ENCODE measurements at places on chromosomes 6 and 20.

GRCh38 chr6:56038764-56039163 is 163.4 kb upstream of the BMP5 start:
- DNase-seq: no peak

GRCh38 chr6:50889935-50890334 is 71.3 kb downstream of the TFAP2B start:
- no peak for DNase-seq

GRCh38 chr6:20943040-20943627 is 408.9 kb downstream of the CDKAL1 start:
- no peak for DNase-seq

DNA sequence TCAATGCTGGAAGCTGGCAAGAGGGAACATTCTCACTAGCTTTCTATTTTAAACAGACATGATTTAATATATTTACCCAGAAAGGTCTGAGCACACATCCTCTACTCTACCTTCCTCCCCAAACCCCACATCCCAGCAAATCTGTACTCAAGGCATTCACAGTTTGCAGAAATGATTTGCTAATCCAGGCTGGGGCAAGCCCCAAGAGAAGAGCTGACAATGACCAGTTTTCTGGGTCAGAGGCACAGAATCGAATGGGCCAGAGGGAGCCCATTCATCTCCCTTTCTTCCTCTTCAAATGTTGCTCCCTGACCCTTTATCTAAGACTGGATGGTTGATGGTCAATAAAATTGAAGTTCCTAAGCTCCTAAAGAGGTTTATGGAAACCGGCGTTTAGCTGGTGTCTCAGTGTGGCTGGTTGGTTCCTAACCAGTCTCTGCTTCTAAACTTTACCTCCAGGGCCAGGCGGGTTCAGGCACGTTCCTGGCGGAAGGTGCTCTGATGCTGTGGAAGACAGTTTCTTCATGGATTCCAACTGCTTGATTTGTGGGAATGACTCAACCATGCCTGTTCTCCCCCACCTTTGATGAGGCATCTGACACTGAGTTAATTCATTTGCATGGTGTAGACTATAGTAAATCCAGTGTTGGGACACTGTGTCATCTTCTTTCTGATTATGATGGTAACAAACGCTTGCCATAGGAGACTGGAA is 96.4 kb upstream of the IYD start:
- DNase-seq: no peak

DNA sequence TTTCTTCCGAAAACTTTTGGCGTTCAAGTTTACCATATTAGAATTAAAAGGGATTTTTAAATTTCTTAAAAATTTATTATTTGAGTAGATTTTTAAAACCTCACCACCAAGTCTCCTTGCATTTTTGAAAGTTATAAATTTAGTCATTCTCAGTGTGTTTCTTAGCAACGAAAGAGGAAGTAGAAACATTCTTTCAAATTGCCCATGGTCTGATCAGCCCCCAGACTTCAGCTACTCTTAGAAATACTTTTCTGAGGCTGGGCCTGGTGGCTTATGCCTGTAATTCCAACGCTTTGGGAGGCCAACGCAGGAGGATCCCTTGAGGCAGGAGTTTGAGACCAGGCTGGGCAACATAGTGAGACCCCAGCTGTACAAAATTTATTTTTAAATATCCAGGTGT is 15.1 kb upstream of the RTF2 start:
- no peak for DNase-seq

GRCh38 chr20:59752704-59753460 is 148.5 kb downstream of the PHACTR3 start:
- DNase-seq: no peak
